Frontal cortex (tissue), 4 donors: ENCODE measurements at places on chromosomes 11 and 22. TPM values are rescaled to one million over a fixed set of nuclear protein-coding genes. Genes with fewer than 3 reads are reported as not detected.

FAM180B gene
- total RNA-seq: not detected

DNA sequence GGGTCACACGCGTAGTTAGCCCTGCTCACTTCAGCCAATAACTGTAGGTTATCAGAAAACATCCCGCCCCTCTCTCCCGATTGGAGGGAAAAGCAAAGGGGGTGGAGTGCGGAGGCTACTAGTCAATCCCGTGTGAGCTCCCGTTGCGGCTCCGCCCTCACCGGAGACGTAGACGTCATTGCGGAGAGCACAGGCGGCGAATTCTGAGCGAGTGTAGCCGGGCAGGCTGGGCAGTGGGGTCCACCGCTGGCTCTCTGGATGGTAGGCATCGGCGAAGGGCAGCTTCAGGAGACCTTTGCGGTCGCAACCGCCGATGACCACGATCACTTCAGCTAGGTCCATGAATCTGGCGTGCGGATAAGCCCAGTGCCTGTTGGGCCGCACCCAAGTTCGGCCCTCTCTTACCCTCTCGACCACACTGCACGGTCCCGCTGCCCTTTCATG, 4.7 kb downstream of the KLHL35 start:
- DNase-seq: peak; percentile 99

GRCh38 chr11:69059429-69059828, 10.7 kb downstream of the TPCN2 start:
- DNase-seq: no peak

OR51G1 gene
- total RNA-seq: not detected

DNA sequence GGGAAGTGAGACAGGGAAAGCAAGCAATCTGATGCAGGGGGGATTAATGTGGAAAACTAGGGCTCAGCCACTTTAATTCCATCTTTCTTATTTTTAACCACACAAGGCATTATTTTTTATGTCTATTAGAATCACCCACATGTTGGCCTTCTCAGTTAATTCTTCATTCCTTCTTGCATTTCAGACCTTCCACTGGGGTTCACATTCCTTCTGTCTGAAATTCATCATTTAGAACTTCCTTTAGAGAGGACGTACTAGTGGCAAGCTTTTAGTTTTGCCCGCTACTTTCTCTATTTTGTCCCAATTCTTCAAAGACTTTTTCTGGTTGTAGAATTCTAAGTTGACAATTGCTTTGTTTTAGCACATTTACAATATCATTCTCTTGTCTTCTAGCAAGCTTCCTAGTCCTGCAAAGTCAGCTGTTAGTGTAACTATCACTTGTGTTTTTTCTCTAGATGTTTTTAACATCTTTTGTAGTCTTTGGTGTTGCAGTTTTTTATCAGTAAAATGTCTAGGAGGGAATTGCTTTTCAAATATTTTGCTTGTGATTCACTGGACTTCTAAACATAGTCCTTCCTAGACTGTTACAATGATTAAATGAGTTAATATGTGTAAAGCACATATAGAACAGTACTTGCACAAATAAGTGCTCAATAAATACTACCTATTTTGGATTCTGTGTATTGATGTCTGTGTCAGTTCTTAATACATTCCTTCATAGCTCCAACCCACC, 5.5 kb upstream of the NNMT start:
- no peak for DNase-seq

BIK gene
- total RNA-seq: not detected

GRCh38 chr11:36147491-36147890, 141.7 kb downstream of the COMMD9 start:
- DNase-seq: no peak

GRCh38 chr22:48738204-48738980, 1089.3 kb downstream of the BRD1 start:
- DNase-seq: no peak

DNA sequence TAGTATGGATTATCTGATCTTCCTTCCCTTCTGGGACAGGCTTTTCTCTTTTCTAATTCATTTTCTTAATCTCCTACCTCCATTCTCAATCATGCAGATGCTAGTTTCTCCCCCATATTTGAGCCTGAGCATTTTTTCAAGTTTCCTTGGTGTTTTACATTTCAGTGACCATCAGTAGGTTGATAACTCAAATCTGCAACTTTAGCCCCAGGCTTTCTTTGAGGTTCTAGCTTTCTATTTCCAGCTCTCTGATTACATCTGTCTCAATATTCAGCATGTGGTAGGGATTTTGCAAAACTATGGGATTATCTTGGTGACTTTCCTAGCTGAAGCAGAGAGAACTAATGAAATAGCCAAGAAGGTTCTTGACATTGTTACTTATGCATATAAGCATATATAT, 67.8 kb downstream of the ARHGEF12 start:
- DNase-seq: no peak

MUC5B gene
- total RNA-seq: not detected

DNA sequence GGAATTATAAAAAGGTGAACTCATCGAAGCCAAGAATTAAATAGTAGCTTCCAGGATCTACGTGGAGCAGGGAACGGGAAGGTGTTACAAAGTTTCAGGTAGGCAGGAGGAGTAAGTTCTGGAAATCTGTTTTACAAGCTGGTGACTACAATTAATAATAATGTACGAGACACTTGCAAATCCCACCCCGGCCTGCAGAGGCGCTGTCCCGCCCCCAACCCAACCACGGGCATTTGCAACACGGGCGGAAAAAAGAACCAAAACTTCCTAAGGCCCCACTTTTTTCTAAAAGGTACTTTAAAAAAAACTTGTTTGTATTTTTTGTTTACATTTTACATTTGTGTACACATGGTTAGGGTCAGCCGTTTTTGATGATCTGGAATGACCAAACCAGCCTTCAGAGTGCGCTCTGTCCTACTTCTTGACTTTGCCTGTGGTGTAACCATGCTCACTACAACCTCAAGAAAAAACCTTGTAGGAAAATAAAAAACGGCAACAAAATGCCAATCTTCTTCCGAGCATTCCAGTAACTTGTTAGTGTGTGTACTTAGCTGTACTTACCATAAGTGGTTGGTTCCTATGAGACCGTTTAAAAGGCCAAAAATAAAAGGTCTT, 449.6 kb upstream of the B3GAT1 start:
- no peak for DNase-seq

- DNase-seq: no peak
Observed at GRCh38 chr22:45019861-45020655, 10.3 kb upstream of the PHF21B start.

DNA sequence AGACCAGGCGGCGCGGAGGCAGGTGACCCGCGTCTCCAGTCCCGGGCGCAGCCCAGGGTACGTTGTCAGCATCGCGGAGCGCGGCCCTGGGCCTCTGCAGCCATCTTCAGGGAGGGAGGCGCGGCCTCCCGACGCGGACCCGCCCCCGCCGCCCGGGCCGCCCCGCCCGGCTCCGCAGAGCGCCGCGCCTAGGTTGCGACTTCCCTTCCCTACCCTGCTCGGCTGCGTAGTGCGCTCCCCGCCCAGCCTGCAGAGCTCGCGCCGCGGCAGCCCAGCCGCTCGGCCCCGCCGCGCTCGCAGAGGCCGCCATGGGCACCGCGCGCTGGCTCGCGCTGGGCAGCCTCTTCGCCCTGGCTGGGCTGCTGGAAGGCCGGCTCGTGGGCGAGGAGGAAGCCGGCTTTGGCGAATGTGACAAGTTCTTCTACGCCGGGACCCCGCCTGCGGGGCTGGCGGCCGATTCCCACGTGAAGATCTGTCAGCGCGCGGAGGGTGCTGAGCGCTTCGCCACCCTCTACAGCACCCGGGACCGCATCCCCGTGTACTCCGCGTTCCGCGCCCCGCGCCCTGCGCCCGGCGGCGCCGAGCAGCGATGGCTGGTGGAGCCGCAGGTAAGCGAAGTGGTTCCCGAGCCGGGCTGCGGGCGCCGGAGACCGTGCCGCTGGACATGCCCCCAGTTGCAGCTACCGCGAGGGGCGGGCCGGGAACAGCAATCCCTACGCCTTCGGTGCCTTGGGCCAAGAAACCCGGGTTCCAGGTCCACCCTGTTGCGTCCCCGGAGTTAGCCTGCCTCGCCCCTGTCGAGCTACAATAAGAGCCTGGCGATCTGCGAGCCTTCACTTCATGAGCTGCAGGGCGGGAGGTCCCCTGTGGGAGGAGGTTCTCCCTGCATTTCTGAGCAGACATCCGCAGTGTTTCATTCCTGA, at the start of gene ENDOD1:
Gene ENDOD1, plus strand, starts transcription at position 227 of the 923 bp plus-strand sequence. Its CDS starts 82 bp downstream, at position 309.
- peak; percentile 86 for DNase-seq

POTEH gene
- total RNA-seq: not detected

- DNase-seq: no peak
Observed at GRCh38 chr11:123174196-123175183, 20.6 kb downstream of the CLMP start.

GRCh38 chr11:10606536-10607208, 38.2 kb upstream of the LYVE1 start:
- no peak for DNase-seq

GAL gene
- not detected for total RNA-seq

GRCh38 chr22:21450858-21451353, 16.3 kb upstream of the TMEM191C start:
- no peak for DNase-seq

GRCh38 chr11:118918686-118919280, 6.9 kb downstream of the BCL9L start:
- DNase-seq: no peak

DNA sequence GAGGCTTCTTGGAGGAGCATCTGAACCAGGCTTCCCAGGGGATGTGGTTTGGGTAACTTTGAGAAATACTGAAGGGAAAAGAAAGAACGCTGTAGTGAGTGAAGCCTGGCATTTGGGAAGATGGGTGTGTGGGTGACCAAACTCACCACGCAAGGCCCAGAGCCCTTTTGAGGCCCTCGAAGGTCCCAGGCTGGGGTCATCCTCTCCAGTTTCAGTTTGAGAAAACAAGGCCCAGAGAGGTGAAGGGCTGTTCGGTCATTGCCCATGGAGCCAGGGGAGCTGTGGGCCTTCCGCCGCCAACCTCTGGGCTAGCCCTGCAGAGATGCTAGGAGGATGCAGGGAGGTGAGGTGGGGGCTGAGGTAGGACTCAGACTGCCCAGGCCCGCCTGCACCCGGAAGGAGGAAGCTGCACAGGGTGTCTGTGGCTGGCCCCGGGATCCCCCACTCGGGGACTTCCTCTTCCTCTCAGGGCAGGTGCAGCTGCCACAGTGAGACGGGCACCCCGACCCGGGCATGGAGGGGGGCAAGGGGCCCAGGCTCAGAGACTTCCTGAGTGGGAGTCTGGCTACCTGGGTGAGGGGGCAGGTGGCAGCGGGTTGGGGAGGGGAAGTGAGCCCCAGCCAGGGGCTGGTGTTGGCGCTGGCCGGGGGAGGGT, at the start of gene CCDC88B:
Gene CCDC88B, plus strand, starts transcription at position 451 of the 655 bp plus-strand sequence. Its CDS starts 63 bp downstream, at position 514.
- DNase-seq: no peak

UBE2L3 gene
- 27.3 TPM for total RNA-seq

GRCh38 chr11:57248780-57249383, 11.8 kb upstream of the APLNR start:
- peak; percentile 44 for DNase-seq

EHBP1L1 gene
- total RNA-seq: 8.6 TPM

GRCh38 chr11:30447058-30447640, 124.2 kb downstream of the ARL14EP start:
- DNase-seq: no peak

- DNase-seq: no peak
Observed at GRCh38 chr11:11505190-11505589, 116.6 kb downstream of the GALNT18 start.
